ENCODE measurements at places on chromosomes 2 and 18.

GRCh38 chr2:220212296-220213080 is 585.1 kb downstream of the SLC4A3 start:
- DNase-seq = no peak

- DNase-seq = no peak
Observed at GRCh38 chr2:42028571-42029148, 19.2 kb upstream of the PKDCC start.

GRCh38 chr2:71609958-71610357 is 156.6 kb downstream of the DYSF start:
- no peak for DNase-seq

GRCh38 chr2:214410918-214411554 is at the start of gene VWC2L:
TSS of gene VWC2L (plus strand) at chr2:214411054. CDS start at chr2:214414194, 3,140 bp downstream.
- peak; percentile 42 for DNase-seq

- DNase-seq = no peak
Observed at GRCh38 chr2:113118263-113118657, 9.1 kb upstream of the IL1RN start.

- DNase-seq = no peak
Observed at GRCh38 chr18:48074929-48075706, 144.7 kb upstream of the SMAD2 start.

GRCh38 chr2:187878112-187878511 is 323.9 kb upstream of the TFPI start:
- DNase-seq = no peak

GRCh38 chr2:205628422-205628821 is 53.9 kb upstream of the NRP2 start:
- no peak for DNase-seq

DNA sequence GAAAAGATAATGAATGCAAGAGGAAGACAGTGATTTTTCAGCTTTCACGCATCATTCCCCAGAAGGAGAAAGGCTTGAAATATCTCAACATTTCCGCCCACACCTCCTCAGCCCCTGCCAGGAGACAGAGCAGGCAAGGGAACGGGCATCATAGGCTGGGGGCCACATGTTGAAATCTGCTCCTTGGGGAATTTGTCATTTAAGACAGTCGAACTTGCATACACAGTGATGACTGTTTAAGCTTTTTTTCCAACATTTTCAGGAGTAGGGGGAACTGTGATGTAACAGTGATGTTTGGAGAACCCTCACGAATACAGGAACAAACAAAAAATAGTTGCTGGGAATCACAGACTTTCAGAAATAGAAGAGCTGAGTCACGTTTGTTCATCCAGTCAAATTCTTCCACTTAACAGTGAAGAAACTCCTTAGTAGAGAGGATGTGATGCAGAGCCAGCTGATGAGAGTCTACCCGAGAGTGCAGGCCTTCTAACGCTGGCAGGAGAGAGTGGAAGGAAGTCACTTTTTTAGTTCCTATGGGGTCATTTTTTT is 266.8 kb downstream of the ALPK2 start:
- no peak for DNase-seq

DNA sequence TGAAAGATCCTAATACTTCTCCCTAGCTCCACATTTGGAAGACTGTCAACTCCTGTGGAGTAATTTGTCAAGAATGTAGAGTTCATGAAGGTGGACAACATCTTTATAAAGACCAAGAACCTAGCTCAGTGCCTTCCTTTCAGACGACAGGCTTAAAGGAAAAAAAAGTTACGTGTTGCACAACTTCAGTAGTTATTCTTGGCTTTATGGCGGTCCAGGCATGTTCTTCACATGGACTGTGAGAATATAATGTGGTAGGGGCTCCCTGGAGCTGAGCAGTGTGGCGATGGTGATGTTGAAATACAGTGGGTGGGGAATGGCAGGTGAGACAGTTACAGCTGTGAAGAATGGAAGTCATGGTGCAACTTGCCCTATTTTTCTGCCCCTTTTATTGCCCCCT is 3.9 kb downstream of the TAF1B start:
- DNase-seq = no peak

- no peak for DNase-seq
Observed at GRCh38 chr2:100211521-100211920, 69.1 kb upstream of the AFF3 start.

DNA sequence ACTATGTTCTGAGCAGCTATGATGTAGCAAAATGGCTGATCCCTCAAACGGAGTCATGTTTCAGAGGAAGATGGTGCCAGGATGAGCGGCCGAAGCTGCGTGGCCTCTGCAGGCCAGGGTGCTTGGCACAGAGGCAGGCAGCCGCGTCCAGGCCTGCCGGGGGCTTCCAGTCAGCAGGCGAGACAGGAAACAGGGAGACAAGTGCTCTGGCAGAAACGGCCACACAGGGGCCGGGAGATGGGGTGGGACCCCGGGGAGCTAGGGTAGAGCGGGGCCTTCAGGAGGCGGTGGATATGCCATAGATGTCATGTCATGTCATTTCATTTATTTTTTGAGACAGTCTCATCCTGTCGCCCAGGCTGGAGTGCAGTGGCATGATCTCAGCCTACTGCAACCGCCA is 50.7 kb downstream of the EIPR1 start:
- no peak for DNase-seq

DNA sequence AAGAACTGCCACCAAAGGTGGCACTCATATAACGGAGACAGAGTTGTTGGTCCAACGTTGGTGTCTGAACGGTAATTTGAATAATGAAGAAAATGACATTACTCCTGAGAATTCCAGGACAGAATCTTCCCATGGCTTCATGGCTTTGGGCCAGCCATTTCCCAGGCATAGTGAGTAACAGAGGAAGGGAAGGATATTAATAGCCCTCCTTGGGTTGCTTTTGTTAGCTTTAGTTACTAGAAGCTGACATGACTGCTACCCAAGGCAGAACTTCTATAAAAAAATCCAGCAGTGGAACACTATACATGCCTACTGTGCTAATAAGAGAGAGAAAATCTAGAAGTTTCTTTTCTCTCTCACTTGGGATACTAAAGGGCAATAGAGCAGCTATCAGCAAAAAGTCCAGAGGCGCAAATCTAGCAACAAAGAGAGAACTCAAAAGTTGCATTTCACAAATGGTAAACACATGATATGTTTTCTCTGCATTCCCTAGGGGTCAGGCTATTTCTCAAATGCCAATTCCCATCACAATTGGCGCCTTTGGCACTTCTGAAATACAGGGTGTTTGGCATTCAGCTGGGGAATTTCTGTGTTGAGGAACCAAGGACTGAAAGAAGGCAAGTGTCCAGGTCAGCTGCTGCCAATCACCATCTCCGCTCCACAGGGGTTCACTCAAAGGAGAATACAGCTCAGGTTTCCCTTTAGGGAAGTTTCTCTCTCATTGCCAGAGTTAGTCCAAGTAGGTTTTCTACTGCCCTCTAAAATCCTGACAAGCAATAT is 160.8 kb upstream of the KYNU start:
- DNase-seq = no peak

- DNase-seq = no peak
Observed at GRCh38 chr2:196277002-196277401, 105.6 kb upstream of the STK17B start.

GRCh38 chr2:234792621-234793022 is 159.2 kb upstream of the SH3BP4 start:
- DNase-seq = no peak

GRCh38 chr2:107808959-107809358 is 17.7 kb upstream of the RGPD4 start:
- DNase-seq = no peak

GRCh38 chr2:26526105-26526504 is 48.2 kb upstream of the OTOF start:
- no peak for DNase-seq

DNA sequence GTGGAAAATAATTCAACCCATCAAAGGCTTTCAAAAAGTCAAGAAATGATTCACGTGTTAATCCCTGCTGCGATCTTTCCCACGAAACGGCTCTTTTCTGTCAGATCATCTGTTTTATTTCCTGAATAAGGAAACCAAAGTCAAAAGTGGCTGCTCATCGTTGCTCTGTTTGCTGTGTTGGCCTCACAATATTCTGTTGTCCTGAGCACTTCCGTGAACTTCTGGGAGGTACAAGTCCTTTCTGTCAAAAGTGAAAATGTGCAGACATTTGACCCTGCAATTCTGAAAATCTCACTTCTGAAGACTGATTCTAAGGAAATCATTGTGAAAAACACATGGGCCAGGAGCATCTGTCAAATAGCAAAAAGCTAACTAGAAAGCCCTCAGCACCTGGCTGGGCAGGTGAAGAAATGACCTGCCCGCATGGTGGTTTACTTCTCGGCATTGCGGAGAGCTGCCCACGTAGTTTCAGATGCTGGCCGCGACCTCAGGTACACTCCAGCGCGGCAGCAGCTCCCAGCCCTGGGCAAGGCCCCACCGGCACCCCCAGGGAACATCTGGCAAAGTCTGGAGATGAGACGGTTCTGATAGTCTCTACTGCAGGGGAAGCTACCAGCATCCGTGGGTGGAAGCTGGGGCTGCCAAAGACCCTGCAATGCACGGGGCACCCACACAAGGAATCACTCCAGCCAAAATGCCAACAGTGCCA is 31.9 kb upstream of the GPC1 start:
- no peak for DNase-seq

- DNase-seq = no peak
Observed at GRCh38 chr18:58407649-58408407, 221.1 kb downstream of the ALPK2 start.

- DNase-seq = no peak
Observed at GRCh38 chr2:240121675-240122074, 14.4 kb downstream of the COPS9 start.

- peak; percentile 15 for DNase-seq
Observed at GRCh38 chr18:9333441-9334328, 888 bp upstream of the TWSG1 start.

DNA sequence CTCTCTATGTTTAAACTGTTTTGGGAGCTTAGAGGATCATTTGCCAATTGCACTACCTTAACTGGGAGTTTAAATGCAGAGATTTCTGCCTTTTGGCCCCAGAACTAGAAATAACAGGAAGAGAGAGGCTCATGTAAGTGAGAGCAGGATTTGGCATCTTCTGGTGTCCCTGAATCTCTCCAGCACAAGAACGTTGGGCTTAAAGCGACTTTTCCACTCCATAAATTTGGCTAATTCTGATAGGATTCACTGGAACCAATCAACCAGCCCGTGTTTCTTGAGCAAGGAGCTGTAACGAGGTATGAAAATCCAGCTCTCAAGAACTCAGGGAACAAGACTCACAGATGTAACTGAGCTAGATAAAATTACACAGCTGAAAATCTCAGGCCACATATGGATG is 181.0 kb downstream of the C1D start:
- no peak for DNase-seq

GRCh38 chr2:80001701-80002101 is 302.9 kb downstream of the LRRTM1 start:
- no peak for DNase-seq

DNA sequence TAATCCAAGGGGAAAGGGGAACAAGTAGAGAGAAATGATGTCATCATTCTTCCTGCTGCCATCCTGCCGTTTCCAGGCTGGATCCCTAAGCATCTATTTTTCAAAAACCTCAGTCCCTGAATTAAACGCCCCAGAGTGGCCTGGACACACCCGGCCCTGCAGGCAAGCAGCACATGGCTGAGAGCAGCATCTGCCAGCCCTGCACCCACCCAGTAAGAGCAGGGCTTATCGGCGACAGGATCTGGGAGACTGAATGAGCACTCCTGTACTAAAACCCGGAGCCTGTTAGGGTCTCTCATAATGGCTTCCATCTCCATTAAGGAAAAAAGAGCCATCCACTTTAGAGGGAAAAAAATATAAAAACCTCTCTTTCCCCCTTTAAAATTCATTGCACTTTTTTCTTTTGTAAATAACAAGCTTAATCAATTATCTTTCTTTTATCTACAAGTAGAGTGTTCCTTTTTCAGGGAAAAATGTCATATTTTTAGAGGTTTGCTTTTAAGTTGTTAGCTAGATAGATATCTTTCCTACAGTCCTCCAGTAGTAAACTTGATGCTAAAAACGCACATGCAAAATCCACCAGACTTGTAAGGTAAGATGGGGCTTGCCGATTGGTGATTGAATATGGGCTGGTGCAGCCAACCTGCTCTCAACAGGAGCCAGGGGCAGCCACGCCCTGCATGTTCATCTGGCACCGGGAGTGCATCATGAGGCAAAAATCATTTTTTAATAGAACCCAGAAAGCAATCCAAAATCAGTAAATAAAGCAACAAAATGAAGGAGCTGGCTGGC is 457.8 kb downstream of the EIPR1 start:
- no peak for DNase-seq

GRCh38 chr2:40123746-40124145 is 328.1 kb downstream of the SLC8A1 start:
- no peak for DNase-seq

DNA sequence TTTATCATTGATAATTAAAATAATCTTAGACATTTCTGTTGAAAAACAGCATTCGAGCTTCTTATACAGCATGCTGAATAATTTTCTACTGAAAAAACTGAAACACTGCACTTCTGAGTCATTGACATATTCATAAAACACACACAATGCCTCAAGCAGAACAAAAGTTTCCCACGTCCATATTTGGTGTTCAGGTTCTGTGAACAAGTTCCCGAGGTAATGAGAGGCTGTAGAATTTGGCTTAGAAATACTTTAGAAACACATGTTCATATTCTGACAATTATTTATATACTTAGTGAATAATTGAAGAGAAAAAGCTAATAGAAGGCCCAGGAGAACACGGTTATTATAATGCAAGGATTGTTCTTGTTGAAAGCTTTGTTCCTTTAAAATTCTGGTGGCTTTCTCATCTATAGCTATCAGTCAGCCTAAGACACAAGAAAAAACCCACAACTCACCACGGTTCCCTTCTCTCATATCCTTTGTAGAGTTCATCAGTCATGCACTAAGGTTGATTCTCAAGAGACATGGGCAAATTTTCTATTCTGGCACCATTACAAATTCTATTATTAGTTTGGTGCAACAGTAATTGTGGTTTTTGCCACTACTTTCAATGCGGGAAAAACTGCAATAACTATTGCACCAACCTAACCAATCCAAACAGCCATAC is 194.4 kb downstream of the TMX3 start:
- no peak for DNase-seq

DNA sequence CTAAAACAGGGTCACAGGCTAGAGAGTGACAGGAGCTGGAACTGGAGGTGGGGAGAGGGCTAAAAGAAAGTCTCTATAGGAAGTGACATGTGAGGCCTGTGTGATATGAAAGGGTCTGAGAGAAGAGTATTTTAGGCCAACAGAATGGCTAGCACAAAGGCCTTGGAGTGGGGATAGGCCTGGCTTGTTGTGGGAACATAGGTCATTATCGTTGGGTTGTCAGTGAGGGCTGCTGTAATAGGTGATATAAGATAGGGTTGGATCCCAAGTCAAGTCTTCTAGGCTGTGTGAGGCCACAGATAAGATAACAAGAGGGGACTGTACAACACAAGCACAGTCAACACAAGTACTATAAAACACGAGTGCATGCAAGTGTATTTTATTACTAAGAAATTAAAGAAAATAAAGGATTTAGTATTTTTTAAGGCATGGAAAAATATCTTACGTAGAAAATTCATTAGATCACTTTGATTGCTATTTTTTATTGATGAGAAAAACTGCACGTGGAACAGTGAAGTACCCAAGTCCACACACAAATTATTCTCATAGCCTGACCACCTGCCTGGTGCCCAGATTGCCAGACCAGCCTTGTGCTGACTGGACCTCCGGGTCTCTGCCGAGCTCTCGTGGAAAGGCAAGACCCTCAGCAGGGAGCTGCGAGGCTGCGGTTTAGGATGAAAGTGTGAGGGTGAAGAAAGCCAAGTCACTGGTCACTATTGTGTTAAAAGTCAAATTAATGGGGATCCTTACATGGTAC is 14.1 kb downstream of the LTBP1 start:
- no peak for DNase-seq

GRCh38 chr2:18741895-18742732 is 152.7 kb upstream of the NT5C1B start:
- no peak for DNase-seq

- DNase-seq = no peak
Observed at GRCh38 chr18:33270297-33270696, 170.2 kb downstream of the CCDC178 start.
